Activated CD4-positive, alpha-beta T cell treated with anti-CD3 and anti-CD28 coated beads, Interleukin-2, amount 50 U/mL, for 16 hours (primary cell): ENCODE measurements at places on chromosomes 1 and 21.

- DNase-seq, result no peak
These were observed 6.0 kb downstream of the TMPRSS2 start for GRCh38 chr21:41501919-41502318.

DNA sequence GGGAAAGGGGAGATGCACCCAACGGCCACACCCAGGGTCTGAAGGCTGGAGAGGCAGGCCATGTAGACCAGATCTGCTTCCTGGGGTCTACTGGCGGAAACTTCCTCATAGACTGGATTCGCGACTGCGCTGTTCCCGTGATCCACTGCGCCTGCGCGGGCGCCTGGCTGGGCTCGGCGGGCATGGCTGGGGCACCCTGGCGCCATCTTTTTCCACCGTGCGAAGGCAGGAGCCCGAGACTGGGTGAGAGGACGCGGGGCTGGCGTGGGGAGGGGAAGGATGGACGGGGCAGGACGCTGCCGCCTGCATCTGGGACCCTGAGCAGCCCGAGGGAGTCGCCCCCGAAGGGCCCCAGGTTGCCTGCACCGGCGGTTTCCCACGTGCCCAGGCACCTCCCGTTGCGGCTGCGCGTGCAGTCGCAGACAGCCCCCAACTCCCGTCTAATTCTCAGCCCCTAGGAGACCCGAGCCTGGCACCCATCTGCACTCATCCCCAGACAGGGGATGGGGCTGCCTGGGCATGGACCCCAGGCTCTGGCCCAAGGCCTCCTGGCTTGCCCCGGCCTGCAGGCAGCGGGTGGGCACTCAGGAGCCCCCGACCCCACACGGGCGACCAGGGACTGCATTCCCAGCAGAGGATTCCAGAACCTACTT lies 12.4 kb upstream of the FAM3B start:
- no peak for DNase-seq

- DNase-seq, result no peak
These were observed 222.4 kb upstream of the B3GALT2 start for GRCh38 chr1:193408782-193409293.

GRCh38 chr1:114756949-114757454 lies 782 bp downstream of the CSDE1 start:
- DNase-seq, result peak; percentile 17

- no peak for DNase-seq
These were observed 9.3 kb downstream of the PLA2G2A start for GRCh38 chr1:19969898-19970660.

GRCh38 chr1:235402457-235403200 lies 35.4 kb downstream of the TBCE start:
- no peak for DNase-seq

GRCh38 chr1:98749152-98749756 lies 87.7 kb downstream of the SNX7 start:
- peak; percentile 10 for DNase-seq

DNA sequence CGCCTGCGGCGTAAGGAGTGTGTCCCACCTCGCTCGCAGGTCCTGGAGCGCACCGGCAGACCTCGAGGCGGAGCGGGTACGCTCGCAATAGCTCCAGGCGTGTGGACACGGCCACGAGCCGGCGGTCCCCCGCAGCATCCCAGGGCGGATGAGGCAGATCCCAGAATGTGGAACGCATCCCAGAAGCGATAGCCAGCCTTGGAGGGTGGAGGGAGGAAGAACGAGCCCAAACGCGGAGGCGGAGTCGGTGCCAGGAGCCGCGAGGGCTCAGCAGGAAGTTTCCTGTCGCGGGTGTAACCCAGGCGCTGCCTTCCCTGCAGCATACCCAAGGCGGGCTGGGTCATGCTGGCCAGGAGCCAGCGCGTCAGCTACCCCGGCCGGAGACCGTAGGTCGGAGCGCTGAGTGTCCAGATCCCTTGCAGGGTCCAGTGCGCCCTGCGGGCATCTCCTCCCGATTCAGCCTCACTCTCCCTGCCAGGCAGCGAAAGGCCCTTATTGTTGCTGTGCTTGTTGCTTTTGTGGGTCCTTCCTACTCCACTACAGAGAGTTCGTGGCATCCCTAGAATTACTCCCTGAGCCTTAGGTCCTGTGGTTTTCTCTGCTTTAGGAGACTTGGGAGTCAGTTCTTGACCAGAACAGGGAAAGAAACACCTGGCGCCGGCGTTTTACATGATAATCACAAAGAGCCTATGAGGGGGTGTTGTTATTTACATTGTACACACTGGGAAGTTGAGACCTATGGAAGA lies 27.7 kb downstream of the STYXL2 start:
- peak; percentile 35 for DNase-seq
